ENCODE measurements at places on chromosomes 16 and 17.

DNA sequence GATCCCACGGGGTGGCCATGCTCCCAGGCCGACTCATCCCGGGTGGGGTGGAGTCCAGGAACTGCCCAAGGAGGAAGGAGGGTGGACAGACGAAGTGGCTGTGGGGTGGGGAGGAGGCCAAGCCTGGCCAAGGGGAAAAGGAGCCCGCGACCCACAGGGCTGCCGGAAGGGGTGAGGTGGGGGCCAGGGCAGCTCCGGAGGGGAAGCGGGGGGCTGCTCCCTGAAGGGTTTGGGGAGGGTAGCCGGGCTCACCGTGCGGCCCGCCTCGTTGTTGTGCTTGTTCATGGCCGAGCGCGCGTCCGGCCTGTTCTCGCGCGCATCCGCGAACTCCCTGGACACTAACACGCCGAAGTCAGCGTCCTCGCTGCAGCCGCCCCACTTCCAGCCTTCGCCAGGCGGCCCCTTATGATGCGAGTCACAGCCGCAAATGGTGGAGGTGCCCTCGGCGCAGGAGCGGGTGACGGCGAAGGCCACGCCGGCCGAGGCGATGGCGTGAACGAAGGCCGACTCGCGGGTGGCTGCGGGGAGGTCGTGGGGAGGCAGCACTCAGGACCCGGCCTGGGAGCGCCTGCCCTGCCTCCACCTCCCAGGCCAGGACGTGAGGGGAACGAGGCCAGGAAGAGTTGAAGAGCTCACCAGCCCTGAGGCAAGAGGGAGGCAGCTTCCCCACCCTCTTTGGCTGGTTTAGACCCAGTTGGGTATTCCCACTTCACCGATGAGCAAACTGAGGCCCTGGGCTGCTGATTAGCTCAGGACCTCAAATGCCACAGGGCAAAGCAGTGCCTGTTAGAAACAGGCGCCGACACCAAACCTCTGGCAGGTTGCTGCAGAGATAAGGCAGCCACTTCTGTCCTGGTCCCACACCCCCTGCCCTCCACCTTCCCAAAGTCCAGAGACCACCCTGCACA lies 48.7 kb downstream of the WNT3 start:
- no peak for DNase-seq

DNA sequence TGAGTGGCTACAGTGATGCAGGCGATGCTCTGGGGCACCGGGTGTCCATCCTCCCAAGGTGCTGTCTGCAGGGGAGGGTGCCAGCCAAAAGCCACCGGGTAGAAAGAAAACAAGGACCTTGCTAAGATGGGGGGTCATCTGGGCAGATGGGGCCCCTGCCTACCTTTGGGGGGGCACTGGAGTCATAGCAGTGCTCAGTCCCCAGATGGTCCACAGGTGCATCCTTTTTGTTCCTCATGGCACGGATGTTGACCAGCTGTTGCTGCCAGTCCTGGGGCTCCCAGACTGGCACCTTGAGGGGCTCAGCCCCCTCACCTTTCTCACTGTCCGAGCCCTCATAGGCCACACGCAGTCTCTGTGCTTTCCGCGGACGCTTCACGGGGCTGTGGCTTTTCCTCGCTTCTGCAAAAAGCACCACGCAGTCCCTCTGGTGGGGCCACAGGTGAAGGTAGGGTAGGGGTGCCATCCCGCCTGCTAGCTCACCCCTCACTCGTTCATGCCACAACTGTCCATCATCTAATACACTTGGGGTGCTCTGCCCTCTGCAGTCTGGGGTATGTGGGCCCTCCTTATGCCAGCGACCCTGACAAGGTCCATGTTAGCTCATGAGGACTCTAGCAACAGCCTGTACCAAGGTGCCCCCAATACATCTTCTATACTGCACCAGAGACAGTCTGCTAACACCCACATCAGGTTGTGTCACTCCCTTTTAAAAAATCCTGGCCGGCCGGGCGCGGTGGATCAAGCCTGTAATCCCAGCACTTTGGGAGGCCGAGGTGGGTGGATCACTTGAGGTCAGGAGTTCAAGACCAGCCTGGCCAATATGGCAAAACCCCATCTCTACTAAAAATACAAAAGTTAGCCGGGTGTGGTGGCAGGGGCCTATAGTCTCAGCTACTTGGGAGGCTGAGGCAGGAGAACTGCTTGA lies 1.4 kb downstream of the NTHL1 start:
- DNase-seq = no peak

DNA sequence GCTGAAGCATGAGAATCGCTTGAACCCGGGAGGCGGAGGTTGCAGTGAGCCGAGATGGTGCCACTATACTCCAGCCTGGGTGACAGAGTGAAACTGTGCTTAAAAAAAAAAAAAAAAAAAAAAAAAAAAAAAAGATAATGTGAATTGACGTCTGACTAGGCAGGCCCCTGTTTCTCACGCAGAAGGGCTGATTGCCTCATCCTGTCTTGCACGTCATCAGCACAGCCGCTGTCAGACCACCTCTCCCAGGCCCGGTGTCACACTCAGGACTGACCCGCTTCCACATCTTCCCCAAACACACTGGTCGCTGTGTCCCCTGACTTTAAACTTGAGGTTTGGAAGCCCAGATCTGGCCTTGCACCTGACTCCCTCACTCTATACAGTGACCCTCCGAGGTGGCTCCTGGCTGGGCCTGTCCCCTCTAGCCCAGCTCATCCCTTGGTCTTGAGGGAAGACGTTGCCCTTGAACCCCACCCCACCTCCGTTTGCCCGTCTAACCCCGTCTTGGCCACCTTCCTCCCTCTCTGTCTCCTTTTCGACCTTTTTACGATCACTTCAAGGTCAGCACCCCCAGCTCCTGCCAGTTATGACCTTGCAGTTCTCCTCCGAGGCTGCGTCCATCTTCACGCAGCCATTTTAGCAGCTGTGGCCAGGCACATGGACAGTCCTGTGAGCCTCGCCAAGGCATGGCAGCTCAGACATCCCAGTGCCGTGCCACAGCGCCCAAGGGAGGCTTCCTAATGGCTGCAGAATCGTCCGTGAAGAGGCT lies 149.9 kb upstream of the PLCG2 start:
- no peak for DNase-seq

GRCh38 chr16:19711643-19712042 lies 6.4 kb downstream of the KNOP1 start:
- no peak for DNase-seq

- DNase-seq = no peak
These were observed 188.7 kb downstream of the MAF start for GRCh38 chr16:79411805-79412204.

DNA sequence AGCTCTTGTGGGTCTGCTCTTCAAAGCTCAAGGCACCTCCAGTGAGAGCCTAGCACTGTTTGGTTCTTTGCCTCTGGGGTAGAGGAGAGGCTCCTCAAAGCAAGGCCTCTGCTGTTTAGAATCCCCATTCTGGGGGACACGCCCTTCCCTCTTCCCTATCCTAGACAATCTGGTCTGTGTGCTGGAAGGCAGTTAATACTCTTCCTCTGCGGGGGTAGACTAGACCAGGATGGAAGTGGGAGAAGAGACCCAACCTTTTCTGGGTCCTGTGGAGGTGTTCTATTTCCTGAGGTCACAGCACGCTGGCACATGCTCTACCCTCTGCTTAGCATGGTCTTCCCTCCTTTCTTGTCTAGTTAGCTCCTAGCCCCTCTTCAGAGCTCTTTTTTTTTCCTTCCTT lies 7.7 kb downstream of the ERAL1 start:
- DNase-seq = no peak

- peak; percentile 25 for DNase-seq
These were observed 10.6 kb downstream of the ZNF668 start for GRCh38 chr16:31063495-31063842.

DNA sequence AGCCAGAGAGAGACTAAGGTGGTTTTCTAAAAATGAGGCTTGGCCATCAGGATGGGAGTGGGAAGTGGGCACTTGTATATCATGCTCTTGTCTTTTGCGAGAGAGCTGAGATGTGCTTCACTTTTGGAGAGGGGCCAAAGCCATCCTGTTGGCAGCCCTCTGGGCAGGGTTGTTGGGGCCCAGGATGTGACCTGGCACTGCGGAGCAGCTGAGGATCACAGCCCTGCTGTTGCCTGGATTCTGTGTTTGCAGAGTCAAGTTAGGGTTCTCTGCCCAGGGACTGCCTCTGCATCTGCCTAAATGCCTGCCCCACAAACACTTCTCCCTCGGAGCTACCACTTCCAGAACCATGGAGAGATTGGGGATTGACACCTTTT lies 71.2 kb downstream of the PLD6 start:
- DNase-seq = no peak

DNA sequence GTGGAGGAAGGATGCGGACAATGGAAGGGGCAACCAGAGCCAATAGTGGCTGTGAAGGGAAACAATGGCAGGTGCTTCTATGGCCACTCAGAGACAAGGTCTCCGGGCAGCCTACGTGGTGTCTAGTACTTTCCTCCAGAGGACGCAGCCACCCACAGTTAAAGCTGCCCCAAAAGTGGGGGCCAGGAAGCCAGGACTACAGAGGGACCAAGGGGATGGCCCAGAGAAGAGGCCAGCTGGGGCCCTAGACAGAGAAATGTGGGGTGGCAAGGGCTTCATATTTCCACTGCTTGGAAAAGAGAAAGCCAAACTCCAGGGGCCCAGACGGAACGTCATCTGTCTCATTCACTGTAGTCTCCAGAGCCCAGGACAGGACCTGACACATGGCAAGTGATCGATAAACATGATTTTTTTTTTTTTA lies 837 bp upstream of the PER1 start:
- DNase-seq = no peak

- DNase-seq = no peak
These were observed 2.2 kb upstream of the CDK5R1 start for GRCh38 chr17:32484628-32485027.

GRCh38 chr17:27514595-27515413 lies 58.6 kb downstream of the KSR1 start:
- DNase-seq = no peak

- DNase-seq = peak; percentile 80
These were observed 7.4 kb downstream of the PRCD start for GRCh38 chr17:76547183-76547641.

DNA sequence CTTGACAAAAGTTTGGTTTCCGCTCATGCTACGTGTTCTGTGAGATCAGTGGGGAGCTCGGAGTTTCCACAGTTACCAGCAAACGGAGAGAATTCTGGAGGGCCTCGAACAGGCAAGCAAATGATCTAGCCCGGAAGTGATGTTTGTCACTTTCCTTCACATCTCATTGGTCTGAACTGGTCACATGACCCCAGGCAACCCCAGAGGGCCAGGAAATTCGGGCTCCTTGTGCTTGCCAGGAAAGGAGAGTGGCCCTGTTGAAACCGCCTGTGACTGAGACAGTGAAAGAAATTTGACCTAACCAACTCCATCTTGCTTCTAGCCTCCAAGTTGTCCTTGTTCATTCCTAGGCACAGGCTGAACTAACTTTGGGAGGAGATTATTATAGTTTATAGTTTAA lies 23.0 kb downstream of the SPPL2C start:
- DNase-seq = peak; percentile 19

DNA sequence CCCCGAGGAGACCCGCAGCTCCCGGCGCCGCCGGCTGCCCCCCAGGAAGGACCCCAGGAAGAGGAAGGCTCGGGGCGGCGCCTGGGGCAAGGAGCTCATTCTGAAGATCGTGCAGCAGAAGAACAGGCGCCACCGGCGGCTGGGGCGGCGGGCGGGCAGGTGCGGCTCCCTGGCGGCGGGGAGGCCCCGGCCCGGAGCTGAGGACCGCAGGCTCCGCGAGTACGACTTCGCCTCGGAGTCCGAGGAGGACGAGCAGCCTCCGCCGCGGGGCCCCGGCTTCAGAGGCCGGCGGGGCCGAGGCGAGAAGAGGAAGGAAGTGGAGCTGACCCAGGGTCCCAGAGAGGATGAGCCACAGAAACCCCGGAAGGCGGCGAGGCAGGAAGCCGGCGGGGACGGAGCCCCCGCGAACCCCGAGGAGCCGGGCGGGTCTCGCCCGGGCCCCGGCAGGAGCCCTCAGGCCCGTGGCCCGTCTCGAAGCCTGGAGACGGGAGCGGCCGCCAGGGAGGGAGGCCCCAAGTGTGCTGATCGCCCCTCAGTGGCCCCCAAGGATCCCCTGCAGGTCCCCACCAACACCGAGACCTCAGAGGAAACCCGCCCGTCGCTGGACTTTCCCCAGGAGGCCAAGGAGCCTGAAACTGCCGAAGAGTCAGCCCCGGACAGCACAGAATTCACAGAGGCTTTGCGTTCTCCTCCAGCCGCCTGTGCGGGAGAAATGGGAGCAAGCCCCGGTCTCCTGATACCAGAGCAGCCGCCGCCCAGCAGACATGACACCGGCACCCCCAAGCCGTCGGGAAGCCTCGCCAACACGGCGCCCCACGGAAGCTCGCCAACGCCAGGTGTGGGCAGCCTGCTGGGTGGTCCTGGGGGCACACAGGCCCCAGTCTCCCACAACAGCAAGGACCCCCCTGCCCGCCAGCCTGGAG lies 22.3 kb upstream of the ZFPM1 start:
- no peak for DNase-seq

DNA sequence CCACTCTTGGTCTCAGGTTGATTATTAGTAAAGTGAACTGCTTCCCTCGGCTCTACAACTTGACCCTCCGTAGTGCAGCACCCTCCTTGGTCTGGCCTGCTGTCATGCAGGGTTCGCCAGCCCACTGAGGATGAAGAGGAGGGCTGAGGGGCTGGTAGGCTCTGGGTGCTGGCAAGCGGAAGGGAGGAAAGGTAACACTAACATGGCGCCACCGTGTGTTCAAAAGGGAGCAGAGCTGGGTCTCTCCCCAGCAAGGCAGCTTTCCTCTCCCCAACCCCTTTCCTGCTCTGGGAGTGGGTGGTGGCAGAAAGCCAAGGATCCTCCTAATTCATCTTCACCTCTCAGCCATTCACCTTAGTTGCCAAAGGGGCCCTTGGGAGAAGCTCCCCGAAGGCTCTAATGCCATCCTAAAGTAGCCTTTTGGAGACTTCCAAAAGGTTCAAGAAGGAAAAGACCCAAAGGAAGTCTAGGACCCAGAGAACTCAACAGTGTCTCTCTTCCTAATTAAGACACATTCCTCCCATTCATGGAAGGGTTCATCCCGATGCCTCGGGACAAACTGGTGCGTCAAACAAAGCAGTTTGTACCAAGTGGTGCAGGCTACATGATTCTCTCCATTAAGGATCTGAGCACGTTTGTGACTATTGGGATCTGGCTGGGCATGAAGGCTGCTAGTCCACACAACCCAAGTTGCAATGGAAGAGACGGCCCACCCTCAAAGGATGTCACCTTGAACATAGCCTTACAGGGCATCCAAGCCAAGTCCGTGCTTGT lies 90.8 kb upstream of the TOB1 start:
- DNase-seq = peak; percentile 74

GRCh38 chr17:19411631-19412030 lies 599 bp downstream of the RNF112 start:
- no peak for DNase-seq

DNA sequence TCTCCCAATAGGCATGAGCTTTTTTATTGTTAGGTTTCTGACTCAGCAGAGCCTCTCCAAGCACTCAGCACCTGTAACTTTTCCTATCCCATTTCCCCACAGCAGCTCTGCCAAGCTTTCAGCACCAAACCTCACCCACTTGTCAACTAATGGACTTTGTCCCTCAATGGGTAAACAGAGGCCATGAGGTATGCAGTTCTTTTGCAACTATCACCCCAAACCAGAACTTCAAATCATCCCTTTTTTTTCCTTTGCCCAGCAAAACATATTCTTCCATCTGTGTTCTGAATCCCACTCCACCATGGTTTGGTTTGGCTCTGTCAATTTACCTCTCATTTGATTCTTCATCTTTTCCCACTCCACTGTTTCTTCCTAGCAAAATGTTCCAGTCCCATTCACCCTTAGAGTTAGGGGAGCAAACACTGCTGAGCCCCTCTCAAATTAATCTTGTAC lies 58.1 kb downstream of the TOX3 start:
- no peak for DNase-seq

GRCh38 chr16:69727916-69728270 lies 1.5 kb upstream of the NQO1 start:
- no peak for DNase-seq

- DNase-seq = no peak
These were observed 3.1 kb upstream of the SERPINF1 start for GRCh38 chr17:1758807-1759206.

All from mesendoderm (in vitro differentiated cells).